Central memory CD4-positive, alpha-beta T cell (primary cell): ENCODE measurements at places on chromosomes 5 and 9.

- no peak for DNase-seq
These were observed 85.4 kb downstream of the PCSK1 start for GRCh38 chr5:96347502-96348292.

DNA sequence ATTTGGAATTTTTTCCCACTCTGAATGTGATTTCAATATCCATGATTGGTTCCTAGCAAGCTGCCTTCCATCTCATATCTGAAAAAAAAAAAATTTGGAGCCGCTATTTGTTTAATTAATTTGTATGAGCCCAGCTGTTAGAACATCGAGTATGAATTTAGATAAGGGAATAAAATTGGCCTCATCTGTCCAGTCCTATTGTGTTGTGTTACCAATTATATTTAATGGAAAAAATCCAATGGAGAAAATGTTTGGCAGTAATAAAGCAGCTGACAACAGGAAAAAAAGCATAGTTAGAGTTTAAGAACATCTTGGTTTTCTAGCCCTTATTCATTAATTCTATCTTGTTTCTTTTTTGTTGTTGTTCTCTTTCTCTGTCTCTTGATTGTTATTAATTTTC, 735.6 kb upstream of the RIOK2 start:
- DNase-seq: no peak

GRCh38 chr5:158725297-158725851, 374.3 kb downstream of the EBF1 start:
- DNase-seq: no peak

- DNase-seq: no peak
These were observed 15.0 kb downstream of the DOCK2 start for GRCh38 chr5:169652057-169652456.

DNA sequence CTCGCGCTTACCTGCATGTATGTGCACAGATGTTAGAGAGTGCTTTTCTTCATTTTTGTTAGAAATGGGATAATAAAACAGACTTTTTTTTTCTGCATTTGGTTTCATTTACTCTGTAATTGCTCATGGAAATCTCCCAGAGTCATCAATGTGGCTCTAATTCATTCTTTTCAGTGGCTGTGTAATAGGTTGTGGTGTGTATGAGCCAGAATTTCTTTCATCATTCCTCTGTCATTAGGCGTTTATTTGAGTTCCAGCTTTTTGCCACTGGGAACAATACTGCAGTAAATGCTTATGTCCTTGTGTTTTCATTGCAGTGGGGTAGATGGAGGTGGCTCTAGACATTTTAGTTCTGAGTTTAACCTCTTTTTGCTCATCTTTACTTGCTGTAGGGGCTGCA, 118.9 kb downstream of the NXNL2 start:
- no peak for DNase-seq

- DNase-seq: no peak
These were observed 35.5 kb upstream of the CDKN2B start for GRCh38 chr9:22044583-22044982.

GRCh38 chr5:39302472-39302871, 61.8 kb downstream of the C9 start:
- no peak for DNase-seq

- DNase-seq: no peak
These were observed 74.1 kb downstream of the STX17 start for GRCh38 chr9:99980598-99980997.

GRCh38 chr5:54705994-54706653, 188.6 kb downstream of the SNX18 start:
- no peak for DNase-seq

DNA sequence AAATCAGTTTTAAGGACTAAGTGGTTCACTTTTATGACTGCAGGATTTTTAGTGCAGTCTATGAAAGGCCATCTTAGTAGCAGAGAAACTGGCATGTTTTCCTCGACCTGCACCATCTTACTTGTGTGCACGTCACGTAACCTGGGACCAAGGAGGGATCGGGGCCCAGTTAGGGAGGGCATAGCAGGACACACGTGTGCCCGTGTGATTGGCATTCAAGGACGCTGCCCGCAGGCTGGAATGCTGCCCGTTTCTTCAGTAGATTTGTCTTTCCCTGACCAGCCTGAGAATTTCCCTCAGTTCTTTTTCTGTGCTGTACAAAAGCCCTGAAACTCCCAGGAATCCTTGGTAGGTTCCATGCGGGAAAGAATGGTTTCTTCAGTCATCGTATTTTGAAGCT, 196.3 kb downstream of the TRIO start:
- no peak for DNase-seq

GRCh38 chr9:137717776-137718327, 99.0 kb downstream of the EHMT1 start:
- DNase-seq: no peak

DNA sequence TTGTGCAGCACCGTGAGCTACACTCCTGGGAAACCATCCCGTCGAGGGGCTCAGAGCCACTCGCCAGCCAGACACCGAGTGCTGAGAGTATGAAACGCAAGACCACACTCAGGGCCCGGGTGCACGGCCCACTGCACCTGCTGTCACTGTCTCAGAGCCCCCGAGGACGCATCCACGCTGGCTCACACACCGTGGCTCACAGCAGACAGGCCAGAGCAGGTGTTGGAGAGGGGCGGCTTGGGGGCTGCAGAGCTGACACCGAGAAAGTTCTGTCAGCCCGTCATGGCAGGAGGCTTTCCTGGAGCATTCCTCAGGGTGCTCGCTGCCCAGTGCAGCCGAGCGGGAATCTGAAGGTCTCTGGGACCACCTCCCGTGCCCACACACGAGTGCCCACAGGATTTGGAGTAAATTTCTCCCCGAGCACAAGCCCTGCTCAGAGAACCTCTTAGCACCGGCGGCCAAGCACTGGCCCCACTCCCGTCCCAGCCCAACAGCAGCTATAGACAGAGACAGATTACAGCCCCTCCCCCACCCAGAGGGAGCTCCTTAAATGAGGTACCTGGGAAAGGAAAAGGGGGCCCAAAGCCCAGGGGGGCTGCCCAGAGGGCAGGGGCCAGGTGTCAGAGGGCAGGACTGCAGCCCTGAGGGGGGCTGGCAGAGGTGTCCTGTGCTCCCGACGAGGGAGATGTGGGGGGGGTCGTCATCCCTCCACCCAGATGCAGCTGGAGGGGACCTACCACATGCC, 56.0 kb upstream of the SARDH start:
- no peak for DNase-seq

DNA sequence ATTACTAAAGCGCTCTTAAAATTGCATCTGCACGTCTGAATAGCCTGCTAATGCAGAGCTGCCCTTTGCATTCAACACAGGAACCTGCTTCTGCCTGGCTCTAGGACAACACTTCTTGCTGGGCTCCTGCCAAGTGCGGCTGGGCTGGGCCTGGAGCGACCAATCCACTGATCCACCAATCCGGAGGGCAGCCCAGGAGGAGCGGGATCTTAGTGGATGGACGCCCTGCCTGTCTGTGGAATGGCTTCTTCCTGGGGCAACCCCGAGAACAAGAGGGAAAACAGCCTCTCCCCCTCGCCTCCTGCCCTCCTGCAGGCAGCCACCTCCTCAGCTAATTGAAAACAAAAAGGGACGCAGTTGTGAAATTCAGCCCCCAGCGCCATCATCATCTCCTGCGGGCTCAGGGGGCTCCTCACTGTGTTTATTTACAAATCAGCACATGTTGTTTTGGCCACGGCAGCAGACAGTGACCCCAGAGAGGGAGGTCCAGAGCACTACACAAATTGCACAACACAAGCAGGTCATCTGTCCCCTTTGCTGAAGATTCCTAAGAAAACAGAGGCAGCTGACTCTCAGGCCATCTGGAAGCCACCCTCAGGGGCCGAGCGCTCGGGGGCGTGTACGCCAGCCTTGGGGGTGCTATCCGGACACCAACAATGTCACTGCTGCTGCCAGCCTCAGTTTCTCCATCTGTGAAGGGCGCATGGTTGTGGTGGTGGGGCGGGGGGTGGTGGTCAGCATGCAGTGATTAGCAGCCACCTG, 57.3 kb downstream of the GADD45G start:
- DNase-seq: no peak

GRCh38 chr5:71924980-71925379, 182.3 kb upstream of the MAP1B start:
- DNase-seq: no peak

GRCh38 chr5:135439231-135440205, 7.6 kb downstream of the DCANP1 start:
- DNase-seq: no peak

DNA sequence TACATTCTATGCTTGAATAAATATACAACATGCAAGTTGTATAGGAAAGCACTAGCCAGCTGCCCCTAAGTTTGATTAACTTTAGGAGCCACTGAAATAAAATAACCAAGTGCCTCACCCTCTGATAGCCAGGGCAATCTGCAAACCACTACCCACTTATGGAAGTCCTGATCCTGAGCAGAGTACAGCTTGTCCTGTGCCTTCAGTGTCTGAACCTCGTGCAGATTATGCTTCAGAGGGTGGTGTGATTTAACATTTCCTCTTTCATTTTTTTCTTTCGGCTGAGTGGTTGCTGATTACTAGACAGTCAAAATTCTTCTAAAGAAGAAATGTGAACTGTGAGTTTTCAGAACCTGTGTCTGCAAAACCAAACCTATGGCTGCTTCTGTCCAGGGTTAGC, 327.7 kb downstream of the PIK3R1 start:
- DNase-seq: no peak

DNA sequence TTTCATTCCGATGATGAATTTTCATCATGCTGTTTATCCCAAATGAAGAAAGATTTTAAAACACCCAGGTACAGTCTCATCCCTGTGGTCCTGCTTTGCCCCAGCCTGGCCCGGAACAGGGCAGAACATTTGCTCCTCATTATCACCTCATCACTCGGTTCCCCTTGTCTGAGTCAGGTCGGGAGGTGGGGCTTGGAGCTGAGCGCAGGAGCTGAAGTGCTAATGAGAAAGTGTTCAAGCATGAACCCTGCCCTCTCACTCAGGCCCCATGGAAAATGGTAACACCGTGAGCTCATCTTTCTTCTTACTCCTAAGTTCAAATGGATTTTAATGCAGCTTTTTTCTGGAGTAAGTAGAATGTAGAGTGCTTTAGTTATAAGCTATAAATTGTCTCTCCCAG, 466.2 kb downstream of the KDM4C start:
- no peak for DNase-seq

GRCh38 chr9:122202111-122202510, 26.6 kb downstream of the LHX6 start:
- no peak for DNase-seq

DNA sequence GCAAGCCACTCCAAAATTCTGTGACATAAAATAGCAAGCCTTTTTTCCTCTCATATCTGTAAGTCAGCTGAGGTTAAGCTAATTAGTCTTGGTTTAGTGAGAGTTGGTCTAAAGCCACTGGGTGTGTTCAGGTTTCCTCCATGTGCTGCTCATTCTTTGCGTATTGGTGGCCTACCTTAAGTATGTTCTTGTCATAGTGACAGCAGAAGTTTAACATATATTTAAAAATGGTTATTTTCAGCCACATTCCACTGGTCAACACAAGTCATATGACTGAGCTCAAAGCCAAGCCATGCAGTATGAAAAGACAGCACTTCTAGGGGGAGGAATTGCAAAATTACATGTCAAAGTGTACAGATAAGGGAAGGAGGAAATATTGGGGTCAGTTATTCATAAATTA, 100.5 kb upstream of the FGF10 start:
- no peak for DNase-seq

DNA sequence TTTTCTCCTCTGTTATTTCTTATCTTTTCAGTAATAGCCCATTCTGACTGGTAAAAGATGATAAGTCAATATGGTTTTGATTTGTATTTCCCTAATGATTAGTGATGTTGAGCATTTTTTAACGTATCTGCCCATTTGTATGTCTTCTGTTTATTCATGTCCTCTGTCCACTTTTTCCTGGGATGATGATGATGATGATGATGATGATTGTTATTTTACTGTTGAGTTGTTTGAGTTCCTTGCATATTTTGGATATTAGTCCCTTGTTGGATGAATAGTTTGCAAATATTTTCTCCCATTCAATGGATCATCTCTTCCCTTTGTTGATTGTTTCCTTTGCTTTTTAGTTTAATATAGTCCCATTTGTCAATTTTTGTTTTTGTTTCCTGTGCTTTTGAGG, 27.0 kb downstream of the UTP15 start:
- no peak for DNase-seq

DNA sequence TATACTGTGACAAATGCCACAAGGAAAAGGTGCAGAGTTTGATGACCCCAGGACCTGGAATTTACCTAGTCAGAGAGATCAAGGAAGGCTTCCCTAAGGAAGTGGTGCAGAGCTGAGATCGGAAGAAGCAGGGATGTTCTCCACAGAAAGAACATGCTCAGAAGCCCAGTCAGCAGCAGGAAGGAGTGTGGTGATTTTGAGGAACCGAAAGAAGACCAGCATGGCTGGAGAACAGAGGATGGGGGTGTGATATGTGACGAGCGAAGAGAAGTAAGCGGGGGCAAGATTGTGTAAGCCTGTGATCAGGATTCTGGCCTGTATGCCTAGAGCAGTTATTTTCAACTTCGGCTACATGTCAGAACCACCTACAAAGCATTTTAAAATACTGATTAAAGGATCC, 18.7 kb upstream of the PIK3R1 start:
- no peak for DNase-seq

DNA sequence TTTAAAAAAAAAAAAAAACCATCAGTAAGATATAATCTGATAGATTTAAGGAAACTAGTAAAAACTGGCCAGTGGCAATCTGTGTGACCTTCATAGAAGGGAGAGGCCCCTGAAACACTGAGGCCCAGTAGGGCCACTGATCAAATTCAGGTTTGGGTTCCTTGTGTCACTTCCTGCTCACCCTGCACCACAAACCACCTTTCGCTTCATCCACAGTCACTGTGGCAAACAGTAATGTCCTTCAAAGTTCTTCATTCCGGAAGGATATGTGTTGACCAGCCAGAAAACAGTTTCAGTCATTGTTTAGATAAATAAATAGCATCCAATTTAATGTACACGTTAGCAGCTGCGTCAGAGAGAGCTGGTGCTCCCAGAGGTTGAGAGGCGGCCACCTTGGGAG, 222.1 kb downstream of the CFAP90 start:
- DNase-seq: no peak

- no peak for DNase-seq
These were observed 43.9 kb upstream of the IL33 start for GRCh38 chr9:6171667-6172066.

DNA sequence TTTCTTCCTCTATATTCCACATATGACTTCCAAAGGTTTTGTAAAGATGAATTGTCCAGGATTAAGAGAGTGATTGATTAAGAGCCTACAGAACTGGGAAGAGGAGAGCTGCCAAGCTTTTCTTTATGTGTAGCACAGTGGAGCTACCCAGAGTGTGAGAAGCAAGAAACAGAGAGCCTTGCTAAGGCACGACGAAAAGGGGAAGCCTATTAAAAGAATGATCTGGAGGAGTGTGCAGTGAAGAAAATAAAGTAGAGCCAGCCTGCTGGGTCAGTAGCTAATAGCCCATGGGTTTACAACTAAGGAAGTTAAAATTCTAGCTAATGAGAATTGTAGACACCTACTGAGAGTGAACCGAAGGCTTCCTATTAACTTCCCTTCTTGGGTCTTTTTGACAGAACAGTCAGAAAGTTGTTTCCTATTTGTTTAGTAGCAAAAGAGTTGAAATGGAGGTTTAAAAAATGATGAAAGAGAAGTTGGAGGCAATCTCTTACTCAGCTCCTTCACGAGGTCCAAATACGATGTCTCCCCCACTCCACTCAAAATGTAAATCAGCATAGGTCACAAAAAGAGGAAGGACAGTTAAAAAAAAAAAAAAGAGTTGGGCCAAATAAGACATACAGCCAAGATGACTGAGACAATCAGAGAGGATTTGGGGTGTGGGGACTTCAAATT, 957 bp upstream of the PRR16 start:
- DNase-seq: no peak
